CD14-positive monocyte (primary cell): ENCODE measurements at places on chromosomes 12 and 14.

- no peak overlapping the region for H3K27ac ChIP-seq
- H3K4me1 ChIP-seq, result no peaks in the 10 kb centered on the region
- DNase-seq, result no peak
- no peaks in the 10 kb centered on the region for H3K27me3 ChIP-seq
- H3K4me3 ChIP-seq, result no peak overlapping the region
Observed at GRCh38 chr12:101074940-101075680, 134.9 kb downstream of the SLC5A8 start.

GRCh38 chr12:15163030-15163976 lies 57.9 kb downstream of the RERG start:
- H3K4me1 ChIP-seq, result no peaks in the 10 kb centered on the region
- no peak for DNase-seq
- H3K36me3 ChIP-seq, result no peaks in the 10 kb centered on the region
- H3K27ac ChIP-seq, result no peak overlapping the region

- no peaks in the 10 kb centered on the region for H3K27me3 ChIP-seq
- no peaks in the 10 kb centered on the region for H3K4me1 ChIP-seq
- H3K4me3 ChIP-seq, result no peak overlapping the region
- DNase-seq, result peak; percentile 24
Observed at GRCh38 chr12:51351913-51352532, 5.5 kb upstream of the CELA1 start.

DNA sequence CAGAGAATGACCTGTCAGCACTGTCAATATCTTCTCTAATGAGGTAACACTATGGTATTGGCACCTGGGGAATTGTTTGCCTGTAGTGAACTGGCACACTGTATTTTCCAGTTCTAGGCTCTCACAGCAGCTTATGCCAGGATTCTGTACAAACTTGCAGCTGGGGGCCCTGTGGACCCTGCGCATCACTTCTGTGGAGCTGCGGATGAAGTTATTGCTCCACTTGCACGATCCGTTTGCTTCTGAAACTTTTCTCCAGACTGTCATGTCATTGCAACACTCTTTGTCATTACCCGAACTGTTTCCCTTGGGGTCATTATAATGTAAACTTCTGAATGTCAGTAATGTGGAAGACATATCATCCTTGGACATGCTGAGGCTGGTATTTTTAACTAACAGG lies 3.9 kb downstream of the RNASE11 start:
- H3K27me3 ChIP-seq, result no peaks in the 10 kb centered on the region
- no peak for DNase-seq
- no peaks in the 10 kb centered on the region for H3K4me1 ChIP-seq
- H3K36me3 ChIP-seq, result no peaks in the 10 kb centered on the region
- H3K4me3 ChIP-seq, result no peak overlapping the region

GRCh38 chr12:116080415-116080814 lies 197.1 kb downstream of the MED13L start:
- H3K4me1 ChIP-seq, result no peaks in the 10 kb centered on the region
- DNase-seq, result no peak
- H3K27ac ChIP-seq, result no peak overlapping the region

DNA sequence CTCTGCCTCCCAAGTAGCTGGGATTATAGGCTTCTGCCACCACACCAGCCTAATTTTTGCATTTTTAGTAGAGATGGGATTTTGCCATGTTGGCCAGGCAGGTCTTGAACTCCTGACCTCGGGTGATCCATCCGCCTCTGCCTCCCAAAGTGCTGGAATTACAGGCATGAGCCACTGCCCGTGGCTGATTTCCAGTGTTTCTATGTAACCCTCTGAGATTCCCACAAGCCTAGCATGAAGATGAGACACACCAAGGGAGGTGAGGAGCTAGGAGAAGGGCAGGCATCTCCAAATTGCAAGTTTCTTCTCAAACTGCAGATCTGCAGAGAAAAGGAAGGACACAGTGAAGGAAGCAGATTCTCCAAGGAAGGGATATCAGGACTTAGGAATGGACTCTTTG lies 125.0 kb downstream of the CACNA1C start:
- no peaks in the 10 kb centered on the region for H3K27me3 ChIP-seq
- no peaks in the 10 kb centered on the region for H3K4me1 ChIP-seq
- DNase-seq, result no peak
- H3K4me3 ChIP-seq, result no peak overlapping the region
- H3K27ac ChIP-seq, result no peak overlapping the region
- no peaks in the 10 kb centered on the region for H3K36me3 ChIP-seq

GRCh38 chr12:59972905-59973304 lies 377.1 kb downstream of the SLC16A7 start:
- no peaks in the 10 kb centered on the region for H3K36me3 ChIP-seq
- H3K27ac ChIP-seq, result no peak overlapping the region
- no peak overlapping the region for H3K4me3 ChIP-seq
- no peaks in the 10 kb centered on the region for H3K27me3 ChIP-seq
- DNase-seq, result no peak

DNA sequence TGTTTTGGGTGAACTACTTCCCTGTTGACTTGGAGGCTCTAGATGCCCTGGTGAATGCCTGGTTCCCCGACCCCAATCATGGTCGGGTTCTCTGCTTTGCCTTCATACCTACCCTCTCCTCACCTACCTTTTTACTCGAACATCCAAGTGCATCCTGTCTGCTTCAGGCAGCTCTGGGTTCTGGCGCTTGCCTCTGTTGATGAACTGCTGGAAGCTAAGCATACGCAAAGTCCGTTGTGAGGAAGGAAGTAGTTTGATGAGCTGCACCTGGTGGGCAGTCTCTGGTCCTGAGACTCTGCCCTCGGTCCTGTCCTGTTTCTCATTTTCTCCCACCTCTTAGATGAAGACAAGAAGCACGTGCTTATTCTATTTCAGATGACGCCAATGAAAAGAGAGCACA lies 13.6 kb downstream of the KCNH3 start:
- peaks cover 20% of the 10 kb centered on the region for H3K36me3 ChIP-seq
- H3K4me1 ChIP-seq, result peaks cover 11% of the 10 kb centered on the region
- H3K27me3 ChIP-seq, result peaks cover 4% of the 10 kb centered on the region
- H3K27ac ChIP-seq, result no peak overlapping the region
- DNase-seq, result no peak
- no peak overlapping the region for H3K4me3 ChIP-seq

- H3K36me3 ChIP-seq, result peaks cover 2% of the 10 kb centered on the region
- no peak for DNase-seq
- H3K27ac ChIP-seq, result no peak overlapping the region
- no peaks in the 10 kb centered on the region for H3K4me1 ChIP-seq
- no peak overlapping the region for H3K4me3 ChIP-seq
Observed at GRCh38 chr14:49641697-49642129, 6.7 kb upstream of the DNAAF2 start.

GRCh38 chr12:128468926-128469325 lies 202.0 kb downstream of the TMEM132C start:
- no peaks in the 10 kb centered on the region for H3K27me3 ChIP-seq
- H3K4me1 ChIP-seq, result no peaks in the 10 kb centered on the region
- H3K27ac ChIP-seq, result no peak overlapping the region
- H3K4me3 ChIP-seq, result no peak overlapping the region
- no peaks in the 10 kb centered on the region for H3K36me3 ChIP-seq

- no peak overlapping the region for H3K27ac ChIP-seq
- H3K27me3 ChIP-seq, result no peaks in the 10 kb centered on the region
- no peak overlapping the region for H3K4me3 ChIP-seq
Observed at GRCh38 chr12:61291647-61292046, 968.6 kb upstream of the USP15 start.

DNA sequence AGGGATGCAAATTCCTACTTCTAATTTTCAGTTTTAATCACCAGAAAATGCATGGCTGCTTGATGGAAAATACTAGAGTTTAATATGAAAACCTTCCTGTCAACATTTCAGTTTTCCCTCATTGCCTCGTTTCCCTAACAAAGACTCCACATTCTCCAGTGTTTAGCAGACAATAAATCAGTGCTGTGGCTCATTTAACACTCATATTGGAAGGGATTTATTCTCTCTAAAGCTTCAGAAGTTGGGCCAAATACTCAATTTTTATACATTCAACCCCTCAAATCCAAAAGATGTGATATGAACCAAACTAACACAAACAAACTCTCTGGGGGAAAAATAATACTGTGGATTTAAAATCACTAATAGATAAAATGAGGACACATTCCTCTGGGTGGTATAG lies 482.5 kb downstream of the FLRT2 start:
- no peaks in the 10 kb centered on the region for H3K27me3 ChIP-seq
- no peak overlapping the region for H3K4me3 ChIP-seq
- no peak overlapping the region for H3K27ac ChIP-seq
- H3K36me3 ChIP-seq, result no peaks in the 10 kb centered on the region

- no peak for DNase-seq
- no peaks in the 10 kb centered on the region for H3K27me3 ChIP-seq
- no peak overlapping the region for H3K4me3 ChIP-seq
- no peaks in the 10 kb centered on the region for H3K36me3 ChIP-seq
- H3K4me1 ChIP-seq, result no peaks in the 10 kb centered on the region
Observed at GRCh38 chr12:25121916-25122315, 73.0 kb downstream of the DNAI7 start.

DNA sequence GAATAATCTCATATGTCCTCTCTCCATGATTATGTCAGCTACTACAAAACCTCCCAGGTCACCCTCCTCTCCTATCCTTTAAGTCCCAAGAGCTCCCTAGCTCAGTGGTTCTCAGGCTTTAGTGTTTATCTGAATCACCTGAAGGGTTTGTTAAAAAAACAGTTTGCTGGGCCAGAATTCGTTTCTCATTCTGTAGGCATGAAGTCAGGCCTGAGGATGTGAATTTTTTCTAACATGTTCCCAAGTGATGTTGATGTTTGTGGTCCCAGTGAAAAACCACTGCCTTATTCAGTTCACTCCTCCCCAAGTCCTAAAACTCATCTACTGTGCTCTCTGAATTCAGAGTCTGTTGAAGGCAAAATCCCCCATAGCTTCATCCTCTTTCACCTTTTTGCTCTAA lies 241.4 kb downstream of the ETNK1 start:
- no peak overlapping the region for H3K4me3 ChIP-seq
- H3K4me1 ChIP-seq, result no peaks in the 10 kb centered on the region
- H3K27me3 ChIP-seq, result no peaks in the 10 kb centered on the region
- H3K27ac ChIP-seq, result no peak overlapping the region
- H3K36me3 ChIP-seq, result no peaks in the 10 kb centered on the region
- no peak for DNase-seq

GRCh38 chr12:123237646-123238329 lies 4.6 kb downstream of the MTRFR start:
- peaks cover 26% of the 10 kb centered on the region for H3K4me1 ChIP-seq
- no peaks in the 10 kb centered on the region for H3K36me3 ChIP-seq
- no peaks in the 10 kb centered on the region for H3K27me3 ChIP-seq
- DNase-seq, result peak; percentile 43
- no peak overlapping the region for H3K4me3 ChIP-seq
